ENCODE measurements at places on chromosomes 6 and 20.

DNA sequence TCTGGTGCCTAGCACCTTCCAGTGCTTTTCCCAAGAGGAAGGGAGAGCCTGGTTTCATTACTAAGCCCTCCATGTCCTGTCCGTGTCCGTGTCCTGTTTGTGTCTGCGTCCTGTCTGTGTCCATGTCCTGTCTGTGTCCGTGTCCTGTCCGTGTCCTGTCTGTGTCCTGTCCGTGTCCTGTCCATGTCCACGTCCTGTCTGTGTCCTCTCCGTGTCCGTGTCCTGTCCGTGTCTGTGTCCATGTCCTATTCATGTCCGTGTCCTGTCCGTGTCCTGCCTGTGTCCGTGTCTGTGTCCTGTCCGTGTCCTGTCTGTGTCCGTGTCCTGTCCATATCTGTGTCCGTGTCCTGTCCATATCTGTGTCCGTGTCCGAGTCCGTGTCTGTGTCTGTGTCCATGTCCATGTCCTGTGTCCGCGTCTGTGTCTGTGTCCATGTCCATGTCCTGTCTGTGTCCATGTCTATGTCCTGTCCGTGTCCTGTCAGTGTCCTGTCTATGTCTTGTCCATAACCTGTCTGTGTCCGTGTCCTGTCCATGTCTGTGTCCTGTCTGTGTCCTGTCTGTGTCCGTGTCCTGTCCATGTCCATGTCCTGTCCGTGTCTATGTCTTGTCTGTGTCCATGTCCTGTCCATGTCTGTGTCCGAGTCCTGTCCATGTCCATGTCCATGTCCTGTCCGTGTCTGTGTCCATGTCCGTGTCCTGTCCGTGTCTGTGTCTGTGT lies 54.4 kb upstream of the BHLHE23 start:
- no peak for DNase-seq

- no peak for DNase-seq
Measured at GRCh38 chr6:164889980-164890379, 419.4 kb downstream of the C6orf118 start.

GRCh38 chr6:97406633-97407032 lies 123.6 kb upstream of the MMS22L start:
- DNase-seq, result no peak

- DNase-seq, result no peak
Measured at GRCh38 chr20:52457826-52458225, 266.2 kb upstream of the ZFP64 start.

- DNase-seq, result no peak
Measured at GRCh38 chr20:45395114-45395415, 13.0 kb upstream of the DBNDD2 start.

GRCh38 chr6:27830212-27830599 lies 82.0 kb downstream of the OR2B2 start:
- no peak for DNase-seq

DNA sequence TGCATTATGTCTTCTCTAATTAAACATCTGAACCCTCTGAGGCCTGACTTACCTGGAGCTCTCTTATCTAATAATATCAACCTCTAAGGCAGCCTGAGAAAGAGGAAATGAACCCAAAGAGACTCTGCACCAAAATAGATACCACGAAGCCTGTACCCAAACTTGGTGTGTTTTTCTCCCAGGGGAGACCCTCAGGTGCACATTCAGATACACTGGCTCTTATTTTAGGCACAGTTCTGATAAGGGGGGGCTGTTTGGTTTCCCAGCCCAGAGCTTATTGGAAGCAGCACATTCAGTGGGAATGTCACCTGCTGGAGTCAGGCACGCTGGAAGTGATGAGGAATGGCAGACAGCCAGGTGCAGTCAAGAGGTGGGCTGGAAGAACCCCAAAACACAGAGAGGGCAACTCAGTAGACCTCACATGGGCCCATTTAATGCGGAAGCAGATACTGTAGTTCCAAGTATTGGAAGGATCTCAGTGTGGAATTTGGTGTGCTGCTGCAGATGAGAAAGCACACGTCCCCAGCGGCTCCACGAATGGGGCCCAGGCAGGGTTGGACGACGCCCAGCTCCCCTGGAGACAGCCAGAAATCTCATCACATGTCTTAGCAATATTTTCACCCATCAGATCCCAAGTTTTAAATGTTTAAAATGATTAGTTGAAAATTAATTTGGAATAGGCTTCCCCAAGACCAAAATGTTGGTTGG lies 9.7 kb upstream of the CCR6 start:
- no peak for DNase-seq

DNA sequence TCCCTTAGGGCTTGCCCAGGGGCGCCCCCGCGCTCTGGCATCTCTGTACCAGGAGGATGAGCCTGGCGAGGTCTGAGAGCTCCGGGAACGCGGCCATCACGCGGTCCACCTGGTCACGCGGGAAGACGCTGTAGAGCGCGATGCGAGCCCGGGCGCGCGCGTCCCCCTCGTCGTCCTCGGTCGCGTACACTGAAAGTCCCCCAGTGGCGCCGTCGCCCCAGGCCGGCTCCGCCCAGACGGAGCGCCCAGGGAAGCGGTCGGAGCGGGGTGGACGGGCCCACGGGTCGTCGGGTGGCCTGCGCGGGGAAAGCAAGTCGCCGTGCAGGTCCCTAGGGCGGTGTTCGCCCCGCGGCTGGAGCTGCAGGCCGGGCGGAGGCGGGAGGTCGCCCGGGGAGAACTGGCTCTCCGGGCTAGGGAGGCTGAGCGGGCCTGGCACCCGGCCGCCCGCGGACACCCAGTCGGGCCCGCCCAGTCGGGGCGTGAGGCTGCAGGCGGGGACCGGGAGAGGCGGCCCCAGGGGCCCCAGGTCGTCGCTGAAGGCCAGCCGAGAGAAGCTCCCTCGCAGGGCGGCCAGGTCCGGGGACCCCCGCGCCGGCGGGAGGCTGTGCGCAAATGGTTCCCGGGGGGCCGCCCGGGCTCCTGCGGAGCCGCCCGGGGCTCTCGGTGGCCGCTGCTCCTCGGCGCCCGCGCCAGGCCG lies 34.0 kb downstream of the ZC3H12D start:
- DNase-seq, result no peak

DNA sequence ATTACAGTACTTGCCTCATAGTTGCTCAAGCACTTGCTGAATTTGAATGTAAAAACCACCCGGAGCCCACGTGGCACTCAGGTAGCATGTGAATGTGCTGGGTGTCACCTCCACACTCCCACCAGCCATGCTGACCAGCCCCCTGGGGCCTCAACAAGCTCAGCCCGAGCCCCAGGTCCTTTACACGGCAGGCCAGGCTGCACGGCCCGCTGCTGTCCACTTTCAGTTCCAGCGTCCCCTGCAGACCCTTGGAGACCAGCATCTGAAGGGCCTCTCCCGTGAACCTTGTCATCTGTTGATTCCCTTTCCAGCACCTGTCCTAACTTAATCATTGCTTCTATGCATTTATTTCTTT lies 33.3 kb upstream of the ZBP1 start:
- peak; percentile 63 for DNase-seq

GRCh38 chr20:60365064-60365666 lies 406.9 kb downstream of the CDH26 start:
- DNase-seq, result peak; percentile 19

GRCh38 chr20:45345104-45345936 lies 2.9 kb downstream of the SDC4 start:
- DNase-seq, result no peak

- DNase-seq, result no peak
Measured at GRCh38 chr6:15299430-15300131, 53.7 kb downstream of the JARID2 start.

DNA sequence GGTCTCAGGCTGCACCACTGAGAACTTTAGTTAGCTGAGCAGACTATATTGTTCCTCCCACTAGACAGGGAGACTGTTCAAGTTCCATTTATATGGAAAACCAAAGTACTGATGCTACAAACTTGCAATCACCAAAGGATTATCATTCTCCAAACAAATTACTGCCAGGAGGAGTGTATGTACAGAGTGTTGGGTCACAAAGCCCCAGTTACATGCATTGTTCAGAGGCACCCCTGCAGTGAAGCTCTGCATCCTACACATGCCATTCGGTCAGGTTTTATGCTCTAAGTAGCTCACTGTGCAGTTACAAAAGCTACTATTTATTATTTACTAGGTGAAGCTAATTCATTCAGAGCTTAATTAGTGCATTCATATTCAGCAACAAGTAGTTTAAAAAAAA lies 75.8 kb downstream of the SMLR1 start:
- DNase-seq, result no peak

- DNase-seq, result no peak
Measured at GRCh38 chr6:152018876-152019275, 211.4 kb downstream of the ESR1 start.

DNA sequence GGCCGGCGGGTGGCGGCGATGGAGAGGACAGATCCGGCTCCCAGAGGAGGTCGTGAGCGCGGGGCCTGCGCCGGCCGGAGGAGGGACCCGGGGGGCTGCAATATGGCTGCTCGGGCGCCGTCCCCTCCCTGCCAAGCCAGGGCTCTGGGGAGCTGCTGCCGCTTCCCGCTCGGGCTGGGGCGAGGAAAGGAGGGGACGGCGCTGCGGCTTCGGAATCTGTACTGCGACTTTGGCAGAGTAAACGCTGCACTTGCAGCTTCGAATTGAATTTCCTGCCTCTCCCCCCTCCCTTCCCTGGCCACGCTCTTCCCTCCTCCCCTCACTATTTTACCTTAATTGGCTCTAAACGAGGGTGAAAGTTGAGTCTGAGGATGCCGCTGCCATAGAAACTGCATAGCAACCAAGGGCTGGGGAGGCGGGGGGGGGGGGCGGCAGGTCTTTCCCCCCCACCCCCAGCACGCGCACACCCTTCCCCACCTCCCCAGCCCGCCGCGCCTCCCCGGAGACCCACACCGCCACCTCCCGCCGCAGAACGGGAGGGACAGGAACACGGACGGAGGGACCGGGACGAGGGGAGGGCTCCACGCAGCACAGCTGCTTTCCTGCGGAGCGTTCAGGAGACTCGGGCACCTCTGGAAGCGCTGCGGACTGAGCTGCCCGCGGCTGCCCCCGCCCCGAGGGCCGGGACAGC lies 93.9 kb downstream of the RNASET2 start:
- peak; percentile 4 for DNase-seq

DNA sequence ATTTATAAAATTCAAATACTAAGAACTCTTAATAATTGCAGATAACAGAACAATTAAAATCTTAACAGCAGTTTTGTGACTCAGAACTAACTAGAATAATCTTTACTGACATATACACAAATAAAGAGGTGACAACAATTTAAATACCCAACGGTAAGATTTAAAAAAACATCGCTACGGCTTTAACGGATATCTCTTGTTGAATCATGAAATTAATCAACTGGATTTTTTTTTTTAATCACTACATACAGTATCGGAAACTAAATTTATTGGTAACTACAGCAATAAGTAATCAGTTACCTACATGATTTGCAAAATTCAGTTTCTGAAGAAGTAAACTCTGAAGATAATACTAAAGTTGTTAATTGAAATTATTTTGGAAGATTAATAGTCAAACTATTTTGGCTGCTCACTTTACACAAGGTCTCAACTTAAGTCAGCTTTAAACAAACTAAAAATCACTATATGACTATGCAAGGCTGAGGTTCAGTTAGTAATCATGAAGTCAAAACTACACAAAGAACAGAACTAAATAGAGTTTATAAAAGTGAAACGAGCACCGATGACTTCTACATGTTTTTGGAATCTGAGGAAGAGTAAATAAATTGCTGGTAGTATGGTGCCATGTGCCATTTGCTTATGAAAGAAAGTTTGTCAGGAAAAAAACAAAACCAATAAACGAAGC lies 128.8 kb downstream of the HUS1B start:
- no peak for DNase-seq

DNA sequence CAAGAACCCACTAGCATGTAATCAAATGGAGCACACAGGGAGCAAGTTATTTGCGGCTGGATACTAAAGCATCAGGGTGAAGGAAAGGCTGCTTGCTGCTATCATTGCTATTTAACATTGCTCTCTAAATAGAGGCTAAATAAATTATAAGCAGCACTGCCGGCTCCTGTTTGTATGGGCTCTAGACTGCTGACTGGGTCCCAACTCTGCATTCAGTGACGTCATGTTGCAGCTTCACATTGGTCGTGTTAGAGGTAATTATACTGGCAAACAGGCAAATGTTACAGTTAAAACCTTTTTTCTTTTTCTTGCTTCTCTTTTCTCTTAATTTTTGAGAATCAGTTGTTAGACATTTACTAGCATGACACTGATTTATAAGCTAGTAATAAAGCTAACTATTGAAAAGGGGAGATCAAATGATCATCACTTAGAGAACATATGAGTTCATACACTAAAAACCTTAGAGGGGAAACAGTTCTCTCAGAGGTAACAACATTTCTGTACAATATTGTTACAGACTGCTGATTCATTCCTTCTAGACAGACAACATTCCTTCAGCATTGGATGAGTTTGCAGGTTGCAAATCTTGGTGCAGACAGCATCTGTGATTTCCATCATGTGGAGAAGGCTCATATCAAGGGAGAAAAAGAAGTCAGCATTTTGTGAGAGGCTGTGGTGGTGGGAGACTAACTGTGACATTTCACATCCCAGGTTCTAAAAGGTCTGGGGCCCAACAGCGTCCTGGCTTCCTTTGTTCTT lies 15.9 kb downstream of the RFPL4B start:
- DNase-seq, result no peak

- no peak for DNase-seq
Measured at GRCh38 chr6:16757332-16757731, 3.9 kb downstream of the ATXN1 start.

DNA sequence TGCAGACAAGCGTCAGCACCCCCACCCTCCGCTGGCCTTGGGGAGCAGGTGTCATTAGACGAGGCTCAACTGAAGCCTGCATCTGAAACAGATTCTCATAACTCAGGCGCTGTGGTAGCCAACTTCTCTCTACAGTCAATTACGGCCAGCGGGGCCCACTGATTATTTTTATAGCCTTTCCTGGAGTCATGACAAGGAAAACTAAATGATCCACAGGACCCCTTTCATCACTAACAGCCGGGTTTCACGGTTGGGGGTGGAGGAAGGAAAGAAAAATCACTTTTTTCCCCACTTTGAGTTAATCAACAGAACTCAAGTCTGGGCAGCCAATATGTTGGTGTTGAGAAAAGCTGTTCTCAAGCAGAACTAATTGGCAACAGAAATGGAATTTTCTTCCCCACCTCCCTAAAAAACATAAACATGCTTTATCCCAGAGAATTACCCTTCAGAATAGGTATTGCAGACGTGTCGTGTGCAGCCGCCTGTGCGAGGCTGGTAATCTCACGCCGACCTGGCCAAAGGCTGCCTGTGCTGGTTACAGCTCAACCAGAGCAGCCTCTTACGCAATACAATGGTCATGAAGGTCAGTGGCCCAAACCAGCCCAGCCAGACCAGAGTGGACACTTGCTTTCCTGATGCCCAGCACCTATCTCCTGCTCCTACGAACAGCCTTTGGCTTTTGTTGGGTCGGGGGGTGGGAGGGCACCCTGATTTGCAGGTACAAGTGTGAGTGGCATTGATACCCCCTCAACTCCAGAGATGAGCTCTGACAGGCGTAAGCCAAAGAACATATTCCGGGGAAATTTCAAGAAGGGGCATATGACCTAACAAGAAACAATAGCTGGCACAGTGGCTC lies 11.0 kb downstream of the RIPOR3 start:
- no peak for DNase-seq

Data from NCI-H526 treated with DMSO at 0.1 percent for 48 hours (cell line).